ENCODE measurements at places on chromosomes 1 and 21. TPM values are rescaled to one million over a fixed set of nuclear protein-coding genes. Genes with fewer than 3 reads are reported as not detected.
A peak's percentile ranks its signal among the peaks of the same experiment; 100 is the strongest.

- H3K36me3 ChIP-seq = no peaks in the 10 kb centered on the region
- no peaks in the 10 kb centered on the region for H3K27me3 ChIP-seq
- H3K27ac ChIP-seq = no peak overlapping the region
These were observed 24.7 kb downstream of the SHISAL2A start for GRCh38 chr1:52657702-52658101.

GRCh38 chr1:232769733-232770132 is 35.5 kb upstream of the MAP10 start:
- no peaks in the 10 kb centered on the region for H3K27me3 ChIP-seq
- H3K36me3 ChIP-seq = no peaks in the 10 kb centered on the region
- DNase-seq = no peak
- H3K4me3 ChIP-seq = no peak overlapping the region

DNA sequence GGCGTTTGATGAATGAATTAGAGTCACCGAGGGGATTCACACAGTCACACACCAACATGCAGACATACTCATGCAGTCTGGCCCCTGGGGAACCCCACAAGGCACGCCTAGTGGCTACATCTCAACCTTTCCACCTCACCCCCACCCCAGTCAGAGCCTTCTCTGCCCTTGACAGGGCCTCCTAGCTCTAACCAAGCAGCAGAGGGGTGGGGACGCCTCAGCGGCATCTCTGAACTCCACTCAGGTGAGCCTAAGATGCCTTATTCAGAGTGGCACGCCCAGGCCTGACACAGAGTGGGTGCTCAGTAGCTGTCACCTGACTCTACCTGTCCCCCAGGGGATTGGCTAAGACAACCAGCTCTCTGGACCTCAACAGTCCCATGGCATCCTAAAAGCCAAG is 3.7 kb upstream of the SDC3 start:
- no peak overlapping the region for H3K4me3 ChIP-seq
- H3K36me3 ChIP-seq = no peaks in the 10 kb centered on the region
- no peak overlapping the region for H3K27ac ChIP-seq

DNA sequence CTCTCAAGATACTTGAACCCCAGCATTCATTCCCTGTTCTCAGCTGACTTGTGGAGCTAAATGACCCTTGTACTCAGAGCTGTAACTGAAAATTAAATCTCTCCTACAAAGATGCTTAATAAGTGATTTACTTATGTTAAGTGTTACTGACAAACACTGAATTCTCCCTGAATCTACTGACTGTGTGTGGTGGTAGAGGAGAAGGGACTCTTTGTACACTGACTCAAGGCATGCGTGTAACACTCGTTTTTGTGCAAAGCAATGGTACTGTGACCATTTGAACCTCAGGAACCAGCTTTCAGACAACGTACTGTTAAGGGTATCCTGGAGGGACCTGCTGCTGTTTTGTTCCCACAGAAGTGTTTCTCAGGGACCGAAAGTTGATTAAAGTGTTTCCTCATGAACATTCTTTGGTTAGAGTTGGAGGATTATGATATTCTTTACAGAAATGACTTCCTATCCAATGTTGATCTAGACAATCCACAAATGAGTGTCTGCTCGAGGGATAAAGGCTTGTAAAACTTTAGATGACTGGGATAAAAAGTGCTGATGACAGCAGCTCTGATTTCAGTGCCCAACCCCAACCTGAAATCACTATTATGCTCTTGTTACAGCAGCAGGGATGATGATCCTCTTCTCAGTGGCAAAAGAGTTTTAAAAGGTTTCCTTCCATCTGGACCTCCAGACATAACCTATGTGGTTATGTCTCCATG is 12.8 kb downstream of the RGL1 start:
- peak; percentile 78 for DNase-seq
- H3K36me3 ChIP-seq = peaks cover 17% of the 10 kb centered on the region
- H3K27ac ChIP-seq = peak overlapping the region; percentile 82
- H3K4me3 ChIP-seq = peak overlapping the region; percentile 12
- H3K27me3 ChIP-seq = no peaks in the 10 kb centered on the region

The FCN3 gene
- total RNA-seq = not detected

DNA sequence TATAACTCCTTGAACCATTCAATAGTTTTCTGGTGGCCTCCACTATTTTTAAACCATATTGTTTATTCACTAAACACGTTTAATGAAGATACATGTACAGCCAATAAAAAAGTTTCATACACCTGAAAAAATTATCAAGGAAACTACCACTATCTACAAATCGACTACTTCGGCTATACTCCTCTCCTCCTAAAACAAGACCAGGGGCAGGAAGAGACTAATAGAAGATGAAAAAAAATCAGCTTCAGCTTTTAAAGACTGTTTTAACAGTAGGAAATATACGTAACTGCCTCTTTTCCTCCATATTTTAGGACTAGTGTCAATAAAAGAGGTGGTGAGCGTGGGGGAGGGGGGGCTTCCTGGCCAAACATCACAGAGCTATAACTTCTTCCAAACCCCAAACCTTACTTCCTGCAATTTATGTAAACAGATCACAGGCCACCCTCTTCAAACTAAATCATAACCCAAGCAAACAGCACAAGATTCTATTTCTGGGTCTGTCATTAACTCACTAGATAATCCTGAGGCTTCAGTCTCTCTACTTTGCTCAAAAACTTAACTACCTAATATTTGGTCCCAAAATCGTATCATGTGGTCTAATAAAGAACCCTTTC is 15.1 kb downstream of the FOXJ3 start:
- peaks cover 54% of the 10 kb centered on the region for H3K4me1 ChIP-seq
- DNase-seq = no peak
- no peak overlapping the region for H3K4me3 ChIP-seq
- no peaks in the 10 kb centered on the region for H3K36me3 ChIP-seq
- peak overlapping the region; percentile 20 for H3K27ac ChIP-seq
- no peaks in the 10 kb centered on the region for H3K27me3 ChIP-seq

DNA sequence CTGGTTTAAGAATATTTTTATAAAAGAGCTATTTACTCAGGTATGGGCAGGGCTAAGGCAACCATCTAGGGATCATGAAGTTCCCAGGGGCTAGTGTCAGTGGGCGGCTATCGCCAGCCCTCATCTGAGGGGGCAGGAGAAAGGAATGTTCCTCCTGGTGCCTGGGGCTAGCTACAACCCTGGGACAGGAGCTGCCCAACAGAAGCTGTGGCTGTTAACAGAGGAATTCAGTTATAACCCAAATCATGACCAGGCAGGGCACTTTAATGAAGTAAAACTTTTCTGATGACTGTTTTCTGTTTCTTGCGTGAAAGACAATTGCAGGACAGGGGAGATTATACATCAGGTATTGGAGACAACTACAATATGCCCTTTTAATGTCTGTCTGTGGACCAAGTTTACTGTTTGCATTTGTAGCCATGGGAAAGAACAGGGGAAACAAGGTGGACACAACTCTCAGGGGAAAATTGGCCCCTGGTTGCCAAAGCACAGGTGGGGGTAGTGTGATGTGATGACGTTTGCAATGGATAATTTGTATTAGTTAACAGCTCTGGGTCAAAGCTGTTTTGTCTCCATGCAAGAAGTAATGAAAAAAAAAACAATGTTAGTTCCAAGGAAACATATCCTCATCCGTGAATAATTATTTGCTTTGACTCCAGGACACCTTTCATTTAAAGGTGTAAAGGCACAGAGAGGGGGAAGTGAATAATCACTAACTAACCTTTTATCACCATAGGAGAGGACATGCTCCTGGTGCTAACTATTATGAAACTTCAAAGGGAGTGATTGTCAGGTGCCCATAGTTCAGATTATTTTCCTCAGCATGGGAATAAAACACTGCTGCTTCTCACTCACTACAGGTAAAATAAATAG is 105.2 kb downstream of the TSEN15 start:
- H3K4me3 ChIP-seq = no peak overlapping the region
- no peaks in the 10 kb centered on the region for H3K36me3 ChIP-seq
- H3K27me3 ChIP-seq = no peaks in the 10 kb centered on the region
- peak overlapping the region; percentile 96 for H3K27ac ChIP-seq
- peaks cover 65% of the 10 kb centered on the region for H3K4me1 ChIP-seq
- no peak for DNase-seq

GRCh38 chr1:221347706-221348105 is 394.2 kb downstream of the DUSP10 start:
- H3K4me3 ChIP-seq = no peak overlapping the region
- no peaks in the 10 kb centered on the region for H3K36me3 ChIP-seq
- H3K27ac ChIP-seq = no peak overlapping the region
- no peak for DNase-seq
